Cerebellar cortex (tissue), 1 donor: ENCODE measurements at places on chromosomes 16 and 17.

DNA sequence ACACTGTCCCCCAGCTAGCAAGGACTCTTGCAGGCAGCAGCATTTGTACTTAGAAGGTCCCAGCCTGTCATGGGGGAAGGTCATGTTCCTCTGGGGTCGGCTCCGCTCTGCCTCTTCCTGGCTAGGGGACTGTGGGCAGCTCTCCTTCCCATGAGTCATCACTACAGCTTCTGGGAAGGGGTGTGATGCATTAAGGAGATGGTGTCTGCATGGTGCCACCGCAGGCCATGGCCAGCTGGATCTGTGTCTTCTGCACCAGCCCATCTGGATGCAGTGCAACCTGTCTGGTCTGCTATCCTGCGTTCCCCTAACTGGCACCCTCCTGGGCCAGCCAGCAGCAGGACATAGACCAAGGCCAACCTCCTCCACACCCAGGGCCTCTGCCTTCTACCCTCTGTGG is 6.3 kb downstream of the STARD3 start:
- no peak for DNase-seq

DNA sequence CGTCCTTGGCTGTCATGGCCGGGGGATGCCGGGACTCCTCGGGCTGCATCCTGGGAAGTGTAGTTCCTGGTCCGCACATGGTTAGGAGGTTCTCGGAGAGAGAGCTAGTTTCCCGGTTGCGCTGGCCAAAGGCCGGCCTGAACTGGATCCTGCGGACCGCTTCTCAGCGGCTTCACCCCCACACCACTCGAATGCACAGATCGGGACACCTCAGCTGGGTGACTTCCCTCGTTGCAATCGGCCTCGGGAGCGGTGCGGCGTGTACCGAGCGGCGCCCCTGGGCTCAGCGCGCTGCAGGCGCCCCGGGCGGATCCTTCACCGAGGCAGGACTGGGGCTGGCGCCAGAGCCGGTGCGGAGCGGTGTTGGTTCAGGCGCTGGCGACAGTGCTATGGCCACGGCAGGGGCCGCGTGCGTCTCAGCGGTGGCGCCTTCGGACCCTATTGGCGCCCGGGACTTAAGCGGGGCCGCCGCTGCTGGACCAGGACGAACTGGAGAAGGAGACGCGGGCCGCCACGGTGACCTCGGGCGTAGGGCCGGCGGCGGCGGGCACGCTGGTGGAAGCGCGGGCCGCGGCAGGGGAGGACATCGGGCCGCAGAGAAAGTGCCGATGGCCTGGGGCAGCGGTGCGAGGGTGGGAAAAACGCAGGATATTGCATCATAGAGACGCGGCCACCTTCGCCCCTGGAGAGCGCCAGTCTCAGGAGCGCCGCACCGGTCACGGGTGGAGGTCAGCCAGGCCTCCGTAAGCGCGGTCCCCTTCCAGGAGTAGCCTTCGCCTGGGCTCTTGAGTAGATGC is 11.4 kb downstream of the ZNF629 start:
- DNase-seq, result peak; percentile 91

DNA sequence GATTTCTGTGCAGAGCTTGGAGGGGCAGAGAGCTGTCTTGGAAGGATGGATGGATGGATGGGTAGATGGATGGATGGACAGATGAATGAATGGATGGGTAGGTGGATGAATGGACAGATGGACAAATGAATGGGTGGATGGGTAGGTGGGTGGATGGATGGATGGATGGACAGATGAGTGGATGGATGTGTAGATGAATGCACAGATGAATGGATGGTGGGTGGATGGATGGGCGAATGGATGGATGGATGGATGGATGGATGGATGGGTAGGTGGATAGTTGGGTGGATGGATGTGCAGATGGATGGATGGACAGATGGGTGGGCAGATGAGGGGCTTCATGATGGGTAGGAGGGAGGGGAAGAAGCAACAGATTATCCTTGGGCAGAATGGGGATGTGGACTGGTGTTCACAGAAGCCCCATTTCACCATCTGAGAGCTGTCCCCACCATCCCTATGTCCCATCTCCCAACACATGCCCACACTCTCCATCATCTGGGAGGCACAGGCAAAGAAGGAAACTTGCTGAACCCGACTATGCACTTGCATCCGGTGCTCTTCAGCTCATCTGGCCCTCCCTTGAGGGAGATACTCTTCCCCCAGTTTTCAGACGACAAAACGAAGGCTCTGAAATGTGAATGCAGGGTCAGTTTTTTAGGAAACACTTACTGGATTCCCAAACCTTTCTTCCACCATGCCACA is 57.2 kb downstream of the IL21R start:
- DNase-seq, result no peak

GRCh38 chr17:31587462-31587861 is 196.0 kb downstream of the RAB11FIP4 start:
- DNase-seq, result no peak

DNA sequence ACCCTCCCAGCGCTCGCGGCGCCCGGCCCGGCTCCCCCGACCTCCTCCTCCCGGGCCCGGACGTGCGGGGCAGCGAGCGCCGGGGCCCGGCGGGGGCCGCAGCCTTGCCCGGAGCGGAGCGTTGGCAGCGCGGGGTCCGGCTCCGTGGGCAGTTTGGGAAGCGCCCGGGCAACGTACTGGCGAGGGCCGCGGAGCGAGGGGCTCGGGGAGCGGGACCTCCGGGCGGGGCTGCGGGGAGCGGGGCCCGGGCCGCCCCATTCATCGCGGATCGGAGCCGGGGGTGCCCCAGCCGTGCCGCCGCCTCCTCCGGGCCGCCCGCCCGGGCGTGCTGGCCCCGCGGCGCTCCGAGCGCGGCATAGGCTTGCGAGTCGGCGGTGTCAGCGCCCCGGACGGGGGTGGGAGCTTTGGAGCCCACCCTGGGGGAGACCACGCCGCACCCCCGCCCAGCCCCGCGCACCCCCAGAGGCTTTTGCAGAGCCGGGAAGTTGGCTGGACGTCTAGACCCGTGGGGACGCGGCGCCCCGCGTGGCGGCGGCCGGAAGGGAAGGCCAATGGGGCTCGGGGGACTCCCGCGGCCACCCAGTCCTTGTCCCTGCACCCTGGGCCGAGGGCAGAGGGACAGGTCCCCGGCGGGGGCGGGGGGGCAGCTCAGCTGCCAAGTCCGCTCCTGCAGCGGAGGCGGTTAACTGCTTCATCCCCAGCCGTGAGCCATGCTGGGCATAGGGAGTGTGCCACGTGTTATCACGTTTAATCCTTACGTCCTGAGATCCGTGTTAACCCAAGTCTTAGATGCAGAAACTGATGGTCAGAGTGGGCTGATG is 852 bp downstream of the ZNF469 start:
- DNase-seq, result no peak

DNA sequence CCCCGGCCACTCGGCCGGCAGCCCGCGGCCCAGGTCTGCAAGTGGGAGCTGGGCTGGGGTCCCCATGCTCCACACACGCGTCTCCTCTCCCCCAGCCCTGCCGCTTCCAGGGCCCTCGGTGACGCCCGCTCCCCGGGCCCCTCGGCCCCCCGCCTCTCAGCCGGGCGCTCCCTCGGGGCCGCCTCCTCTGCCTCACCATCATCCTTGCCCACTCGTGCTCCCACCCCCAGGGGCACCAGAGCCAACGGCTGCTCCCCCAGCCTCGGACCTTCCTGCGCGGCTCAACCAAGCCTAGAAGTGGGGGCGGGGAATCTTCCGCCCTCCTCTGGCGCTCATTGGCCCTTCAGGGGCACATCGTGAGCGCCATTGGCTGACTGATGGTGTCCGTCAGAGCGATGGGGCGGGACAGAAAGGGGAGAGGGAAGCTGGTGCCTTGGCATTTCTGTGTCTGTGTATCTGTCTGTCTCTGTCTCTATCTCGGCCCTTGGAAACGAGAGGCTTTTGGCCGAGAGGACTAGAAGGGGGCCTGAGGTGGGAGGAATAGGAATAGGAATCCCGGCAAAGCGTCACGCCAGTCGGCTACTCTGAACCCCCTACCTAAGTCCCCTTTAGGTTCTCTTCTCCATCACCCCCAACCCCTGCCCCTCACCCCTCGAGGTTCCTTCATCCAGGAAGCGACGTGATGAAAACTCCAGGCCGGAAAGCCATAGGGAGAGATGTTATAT is 88.9 kb downstream of the CDC27 start:
- peak; percentile 95 for DNase-seq

DNA sequence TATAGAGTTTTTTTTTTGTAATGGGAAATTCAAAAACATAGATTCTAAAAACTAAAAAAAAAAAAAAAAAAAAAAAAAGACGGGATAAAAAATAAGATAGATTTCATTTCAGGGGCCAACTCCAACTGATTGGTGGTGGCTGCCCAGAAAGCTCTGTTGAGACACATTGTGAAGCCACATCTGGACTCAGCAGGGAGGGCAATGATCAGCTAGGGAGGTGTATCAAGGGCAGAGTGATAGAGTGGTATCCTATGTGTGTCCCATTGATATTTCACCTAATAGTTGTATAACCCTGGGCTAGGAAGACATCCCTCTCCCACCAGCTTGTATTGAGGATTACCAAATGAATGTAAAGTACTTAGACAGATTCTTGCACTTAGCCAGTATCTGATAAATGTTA is 6.7 kb upstream of the CMTR2 start:
- no peak for DNase-seq

GRCh38 chr16:30444231-30445148 is 1.2 kb downstream of the SEPHS2 start:
- no peak for DNase-seq

- DNase-seq, result no peak
These were observed 324.0 kb downstream of the KCNJ2 start for GRCh38 chr17:70493277-70493874.

- DNase-seq, result no peak
These were observed 50.3 kb downstream of the ZFPM1 start for GRCh38 chr16:88503374-88503770.

- DNase-seq, result no peak
These were observed 12.2 kb downstream of the BANP start for GRCh38 chr16:87963400-87963799.
